ENCODE measurements at places on chromosomes 16 and 17.

DNA sequence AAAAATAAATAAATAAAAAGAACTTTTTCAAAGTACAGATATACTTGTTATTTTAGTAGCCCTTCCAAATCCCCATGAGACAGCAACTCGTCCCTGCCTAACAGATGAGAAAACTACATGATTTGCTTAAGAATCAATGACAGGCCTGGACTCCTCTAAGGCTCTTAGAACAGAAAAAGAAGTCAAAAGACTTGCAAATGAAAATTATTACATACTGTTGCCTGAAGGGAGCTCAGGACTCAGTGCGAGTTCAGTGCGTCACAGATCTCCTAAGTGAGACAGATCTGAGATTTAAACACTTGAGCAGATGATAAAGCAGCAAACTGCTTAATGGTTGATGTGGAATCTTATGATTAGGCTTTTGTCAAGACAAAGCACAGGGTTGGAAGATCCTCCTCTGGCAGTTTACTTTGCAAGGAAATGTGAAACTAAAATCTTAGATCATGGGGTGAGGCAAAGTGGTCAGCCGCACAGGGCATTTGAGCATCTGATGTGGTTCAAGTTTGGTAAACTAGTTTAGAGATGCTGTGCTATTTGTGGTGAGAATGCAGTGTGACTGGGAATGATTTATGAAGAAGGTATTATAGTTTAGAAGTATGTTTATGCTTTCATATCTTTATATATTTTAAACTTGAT, 138.1 kb downstream of the TRIM37 start:
- DNase-seq: no peak

GRCh38 chr16:1968146-1968953, 1.7 kb downstream of the RNF151 start:
- DNase-seq: no peak

DNA sequence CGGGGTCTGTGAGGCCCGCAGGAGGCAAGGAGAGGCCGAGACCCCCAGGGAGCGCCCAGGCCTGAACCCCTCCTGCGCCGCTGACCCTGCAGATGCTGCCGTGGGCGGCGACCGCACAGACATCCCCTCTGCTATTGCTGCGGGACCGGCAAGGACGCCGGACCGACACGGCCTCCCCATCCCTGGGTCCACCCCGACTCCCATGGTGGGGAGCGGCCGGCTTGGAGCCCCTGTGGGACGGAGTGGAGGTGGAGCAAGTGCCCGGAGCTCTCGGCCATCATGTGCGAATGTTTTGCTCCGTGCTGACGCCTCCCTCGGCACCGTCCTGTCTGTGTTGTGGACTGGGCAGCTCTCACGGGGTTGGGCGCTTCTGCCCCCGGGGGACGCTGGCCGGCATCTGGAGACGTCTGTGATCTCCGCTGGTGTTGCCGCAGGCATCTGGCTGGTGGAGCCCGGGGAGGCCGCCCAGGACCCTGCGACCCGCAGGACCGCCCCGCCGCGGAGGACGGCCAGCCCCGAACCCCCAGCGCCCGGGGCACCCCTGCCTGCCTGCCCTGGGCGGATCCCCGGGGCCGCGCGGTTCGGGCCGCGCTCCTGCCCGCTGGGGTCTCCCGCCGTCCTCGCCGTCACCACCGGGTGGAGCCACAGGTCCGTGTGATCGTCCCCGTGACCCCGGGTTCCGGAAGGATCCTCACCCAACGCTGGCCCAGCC, 12.8 kb upstream of the GNG13 start:
- DNase-seq: no peak

GRCh38 chr16:15427648-15428239, 6.6 kb upstream of the BMERB1 start:
- DNase-seq: peak; percentile 21

DNA sequence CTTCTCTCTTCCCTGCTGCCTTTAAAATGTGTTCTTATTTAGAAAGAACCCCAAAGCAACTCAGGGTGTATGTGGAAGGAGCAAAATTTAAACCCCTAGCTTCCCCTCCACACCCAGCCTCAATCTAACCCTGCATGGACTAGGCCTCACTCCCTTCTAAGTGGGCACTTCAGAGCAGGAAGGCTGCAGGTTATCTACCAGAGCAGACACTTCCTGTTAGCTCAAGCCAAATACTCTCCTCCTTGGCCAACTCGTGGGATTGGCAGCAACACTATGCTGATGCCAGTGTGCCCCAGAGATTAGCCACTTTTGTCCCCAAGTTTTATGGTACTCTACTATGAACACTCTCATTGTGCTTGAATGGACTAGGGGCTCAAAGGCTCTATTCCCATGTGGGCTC, 35.6 kb downstream of the CCDC42 start:
- DNase-seq: no peak

Measured in stimulated activated CD4-positive, alpha-beta T cell treated with anti-CD3 and anti-CD28 coated beads, TNF-alpha, amount 100 ng/mL, for 48 hours (primary cell).